ENCODE measurements at places on chromosomes 6 and 20. TPM values are rescaled to one million over a fixed set of nuclear protein-coding genes. Genes with fewer than 3 reads are reported as not detected.

Gene GTSF1L
- not detected for total RNA-seq

Gene ADGRG6
- 5.7 TPM for total RNA-seq

- DNase-seq: no peak
These were observed 17.3 kb upstream of the POU5F1 start for GRCh38 chr6:31187780-31188194.

DNA sequence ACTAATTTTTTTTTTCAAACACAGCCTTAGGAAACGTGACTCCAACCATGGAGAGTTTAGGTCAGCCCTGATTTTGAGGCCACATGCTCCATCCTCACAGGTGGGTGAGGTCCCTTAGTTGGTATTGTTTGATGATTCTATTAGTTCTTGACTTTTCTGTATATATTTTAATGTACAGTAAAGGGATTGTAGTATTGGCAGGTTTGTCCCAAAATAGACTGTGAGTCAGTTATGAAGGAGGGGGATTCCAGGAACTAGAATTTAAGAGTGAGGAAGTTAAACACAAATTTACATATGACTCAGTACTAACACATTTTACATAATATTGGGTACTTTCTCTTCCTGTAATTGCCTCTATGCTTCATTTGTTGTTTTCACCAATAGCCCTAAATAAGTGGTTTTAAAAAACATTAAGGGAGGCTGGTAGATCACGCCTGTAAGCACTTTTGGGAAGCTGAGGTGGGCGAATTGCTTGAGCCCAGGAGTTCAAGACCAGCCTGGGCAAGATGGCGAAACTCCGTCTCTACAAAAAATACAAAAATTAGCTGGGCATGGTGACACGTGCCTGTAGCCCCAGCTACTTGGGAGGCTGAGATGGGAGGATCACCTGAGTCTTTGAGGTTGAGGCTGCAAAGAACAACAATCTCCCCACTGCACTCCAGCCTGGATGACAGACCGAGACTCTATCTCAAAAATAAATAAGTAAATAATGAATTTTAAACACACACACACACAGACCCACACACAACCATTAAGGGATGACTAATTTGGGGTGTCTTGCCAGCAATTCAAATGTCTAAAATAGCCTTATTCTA is 81.8 kb downstream of the SGK1 start:
- no peak for DNase-seq

DNA sequence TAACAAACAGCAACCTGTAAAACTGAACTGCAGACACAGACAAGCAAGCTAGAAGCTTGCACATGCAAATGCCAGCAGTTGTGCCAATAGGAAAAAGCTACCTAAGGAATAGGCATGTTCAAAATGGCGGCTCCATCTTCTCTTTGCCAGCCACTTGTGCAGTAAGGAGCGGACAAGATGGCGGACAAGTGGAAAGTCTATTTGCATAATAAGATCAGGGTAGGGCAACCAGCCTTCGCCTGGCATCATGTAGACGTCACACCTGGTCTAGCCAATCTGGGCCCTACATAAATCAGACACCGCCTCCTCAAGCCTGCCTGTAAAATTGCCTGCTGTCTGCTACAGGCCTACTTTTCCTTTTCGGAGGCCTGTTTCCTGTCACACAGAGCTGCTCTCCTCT is 18.0 kb downstream of the C6orf52 start:
- no peak for DNase-seq

- DNase-seq: no peak
These were observed 314.0 kb upstream of the ECI2 start for GRCh38 chr6:4449409-4449808.

- DNase-seq: no peak
These were observed 1298.1 kb downstream of the EPHA7 start for GRCh38 chr6:92121228-92121627.

DNA sequence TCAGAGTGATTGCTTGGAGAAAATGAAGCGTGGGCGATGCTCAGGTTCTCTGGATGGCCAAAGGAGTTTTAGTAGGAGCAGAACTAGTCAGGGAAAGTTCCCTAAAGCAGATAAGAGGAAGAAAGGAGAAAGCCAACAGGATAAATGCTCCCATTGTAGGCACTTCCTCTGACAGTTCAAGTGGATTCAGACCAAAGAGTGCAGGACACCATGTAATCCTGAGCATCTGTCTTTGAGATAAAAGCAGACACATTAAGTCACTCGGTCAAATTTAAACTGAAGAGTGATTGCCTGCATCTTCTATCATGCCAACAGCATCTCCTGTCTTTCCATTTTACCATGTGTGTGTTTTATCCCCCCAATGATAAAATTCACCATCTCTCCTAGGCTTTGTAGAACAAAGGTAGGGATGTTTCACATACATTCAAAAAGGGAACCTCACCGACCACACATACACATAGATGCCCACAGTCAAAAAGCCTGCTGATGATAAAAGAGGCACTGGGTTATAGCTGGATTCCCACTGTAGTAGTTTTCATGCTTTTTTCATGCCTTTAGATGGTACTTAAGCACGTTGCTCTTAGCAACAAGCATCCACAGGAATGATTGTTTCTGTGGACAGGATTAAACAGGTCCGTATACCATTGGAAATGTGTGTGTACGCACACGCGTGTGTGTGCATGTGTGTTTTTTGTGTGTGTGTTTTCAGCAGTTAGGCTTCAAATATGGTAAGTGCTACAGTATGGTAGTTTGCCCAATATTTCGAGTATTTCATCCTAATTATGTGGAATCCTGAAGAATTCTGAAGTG is 7.0 kb downstream of the GRIK2 start:
- no peak for DNase-seq
